ENCODE measurements at places on chromosomes 13 and 19.

- DNase-seq, result no peak
Measured at GRCh38 chr19:31353833-31354232, 4.6 kb upstream of the TSHZ3 start.

- DNase-seq, result no peak
Measured at GRCh38 chr19:42436006-42436405, 6.7 kb downstream of the CXCL17 start.

DNA sequence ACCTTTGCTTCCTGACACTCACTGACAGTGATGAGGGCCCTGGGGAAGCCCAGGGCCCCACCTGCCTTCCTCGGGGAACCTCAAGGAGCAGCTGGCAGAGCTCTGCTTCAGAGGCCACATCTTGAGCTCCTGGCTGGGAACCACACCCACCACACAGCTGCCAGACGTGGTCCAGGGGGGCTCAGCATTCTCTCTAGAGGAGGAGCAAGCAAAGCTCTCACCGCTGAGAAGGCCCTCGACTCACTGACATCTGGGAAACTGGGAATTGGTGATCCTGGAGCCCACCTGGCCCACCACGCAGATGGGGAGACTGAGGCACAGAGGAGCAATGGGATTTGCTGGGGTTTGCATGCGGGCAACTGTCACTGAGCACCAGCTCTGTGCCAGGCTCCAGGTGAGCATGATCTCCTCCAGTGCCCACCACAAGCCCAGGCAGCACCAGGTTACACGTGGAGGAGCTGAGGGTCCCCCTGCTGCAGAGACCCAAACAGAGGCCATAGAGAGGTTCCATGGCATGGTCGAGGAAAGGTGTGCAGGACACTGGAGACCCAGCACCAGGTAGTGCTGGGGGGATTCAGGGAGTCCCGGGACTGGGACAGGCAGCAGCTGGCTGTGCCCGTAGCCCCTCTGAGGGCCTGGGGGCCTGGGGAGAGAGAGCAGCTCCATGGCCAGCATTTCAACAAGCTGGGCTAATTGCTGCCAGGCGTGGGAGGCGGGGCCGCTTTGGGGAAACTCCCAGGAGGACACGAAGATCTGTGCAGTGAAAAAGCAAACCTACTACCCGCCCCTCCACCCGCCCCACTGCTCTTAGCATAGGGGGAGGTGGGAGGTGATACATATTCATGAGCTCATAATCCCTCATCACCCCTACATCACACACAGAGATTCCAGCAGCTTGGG is 33.4 kb downstream of the PEPD start:
- DNase-seq, result no peak

GRCh38 chr19:22602631-22603272 is 31.4 kb upstream of the ZNF492 start:
- DNase-seq, result no peak

DNA sequence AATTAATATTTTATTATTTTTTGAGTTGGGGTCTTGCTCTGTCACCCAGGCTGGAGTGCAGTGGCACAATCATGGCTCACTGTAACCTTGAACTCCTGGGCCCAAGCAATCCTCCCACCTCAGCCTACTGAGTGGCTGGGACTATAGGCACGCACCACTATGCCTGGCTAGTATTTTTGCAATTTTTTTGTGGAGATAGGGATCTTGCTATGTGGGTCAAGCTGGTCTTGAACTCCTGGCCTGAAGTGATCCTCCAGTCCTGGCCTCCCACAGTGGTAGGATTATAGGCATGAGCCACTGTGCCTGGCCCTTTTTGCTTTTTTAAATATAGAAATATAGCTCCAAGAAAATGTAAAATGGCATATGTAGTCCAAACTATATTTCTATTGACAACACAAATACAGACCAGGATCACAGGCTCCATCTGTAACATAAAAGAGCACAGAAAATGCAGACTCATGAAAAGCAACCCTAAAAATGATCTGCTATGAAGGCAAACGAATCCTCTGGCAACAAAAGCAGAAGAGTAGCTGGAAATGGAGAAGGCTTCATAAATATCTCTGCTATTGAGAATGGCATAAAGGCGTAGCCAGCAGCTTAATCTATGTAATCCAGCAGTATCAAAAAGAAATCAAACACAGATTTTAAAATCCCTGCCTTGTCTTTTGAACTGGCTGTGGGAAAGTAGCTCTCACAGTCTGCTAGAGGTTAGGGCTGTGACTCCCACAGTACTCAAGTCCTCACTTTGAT is 200.6 kb downstream of the LHFPL6 start:
- no peak for DNase-seq

GRCh38 chr13:74644229-74644628 is 510.0 kb upstream of the KLF12 start:
- no peak for DNase-seq

DNA sequence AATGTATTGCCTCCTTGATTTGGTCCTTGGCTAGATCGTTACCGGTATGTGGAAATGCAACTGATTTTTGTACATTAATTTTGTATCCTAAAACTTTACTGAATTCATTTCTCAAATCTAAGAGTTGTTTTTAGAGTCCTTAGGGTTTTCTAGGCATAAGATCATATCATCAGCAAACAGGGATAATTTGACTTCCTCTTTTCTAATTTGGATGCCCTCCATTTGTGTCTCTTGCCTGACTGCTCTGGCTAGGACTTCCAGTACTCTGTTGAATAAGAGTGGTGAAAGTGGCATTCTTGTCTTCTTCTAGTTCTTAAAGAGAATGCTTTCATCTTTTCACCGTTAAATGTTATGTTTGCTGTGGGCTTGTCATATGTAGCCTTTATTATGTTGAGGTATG is 12.0 kb upstream of the CYP2A13 start:
- no peak for DNase-seq

- no peak for DNase-seq
Measured at GRCh38 chr19:41646589-41647204, 19.8 kb upstream of the CEACAM4 start.

GRCh38 chr13:29810145-29810742 is 40.2 kb downstream of the UBL3 start:
- DNase-seq, result no peak

All from head of caudate nucleus (tissue), 42 donors.